ENCODE measurements at places on chromosomes 11 and 22.

DNA sequence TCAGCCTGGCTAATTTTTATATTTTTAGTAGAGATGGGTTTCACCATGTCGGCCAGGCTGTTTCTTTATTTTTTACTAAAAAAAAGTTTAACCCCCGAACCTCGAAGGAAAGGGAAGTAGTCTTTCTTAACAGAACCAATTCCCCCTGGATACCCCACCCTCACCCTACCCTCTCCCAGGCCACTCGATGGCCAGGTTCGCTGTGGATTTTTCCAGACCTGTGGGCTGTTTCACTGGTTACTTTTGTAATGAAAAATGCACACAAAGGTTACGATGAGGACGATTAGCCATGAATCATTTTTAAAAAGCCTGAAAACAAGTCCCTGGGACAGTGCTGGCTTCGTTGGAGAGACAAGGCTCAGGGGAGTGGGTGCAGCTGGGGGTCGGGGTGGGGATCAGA is 2.5 kb downstream of the TSPO start:
- DNase-seq, result no peak

DNA sequence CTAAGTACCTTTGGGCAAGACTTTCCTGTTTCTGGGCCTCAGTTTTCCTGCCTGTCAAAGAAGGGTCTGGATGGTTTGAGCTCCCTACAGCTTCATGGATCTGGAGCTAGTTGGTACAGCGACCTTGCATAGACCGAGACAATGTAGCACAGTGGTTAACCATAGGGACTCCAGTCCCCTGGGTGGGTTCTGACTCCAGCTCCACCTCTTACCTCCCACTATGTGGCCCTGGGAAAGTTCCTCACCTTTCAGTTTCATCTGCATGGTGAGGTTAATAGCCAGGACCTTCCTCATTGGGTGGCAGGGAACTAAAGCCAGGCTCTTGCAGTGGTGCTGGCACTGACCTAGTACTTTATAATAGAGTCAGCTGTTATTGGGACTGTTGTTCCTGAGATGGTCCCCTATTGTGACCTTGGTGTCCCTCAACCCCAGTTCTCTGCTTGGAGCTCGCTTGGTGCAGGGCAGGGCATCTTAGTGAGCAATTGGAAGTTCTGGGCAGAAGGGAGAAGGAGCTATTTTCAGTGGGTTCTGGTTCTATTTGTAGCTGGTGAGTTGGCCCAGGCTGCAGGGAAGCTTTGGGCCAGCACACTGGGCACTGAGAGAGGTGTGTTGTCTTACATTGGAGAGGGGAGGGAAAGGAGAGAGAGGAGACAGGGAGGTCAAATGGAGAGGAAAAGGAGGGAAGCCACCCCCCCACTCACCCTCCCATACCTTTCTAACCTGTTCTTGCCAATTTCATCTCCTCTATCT is 10.7 kb upstream of the MTMR3 start:
- no peak for DNase-seq

DNA sequence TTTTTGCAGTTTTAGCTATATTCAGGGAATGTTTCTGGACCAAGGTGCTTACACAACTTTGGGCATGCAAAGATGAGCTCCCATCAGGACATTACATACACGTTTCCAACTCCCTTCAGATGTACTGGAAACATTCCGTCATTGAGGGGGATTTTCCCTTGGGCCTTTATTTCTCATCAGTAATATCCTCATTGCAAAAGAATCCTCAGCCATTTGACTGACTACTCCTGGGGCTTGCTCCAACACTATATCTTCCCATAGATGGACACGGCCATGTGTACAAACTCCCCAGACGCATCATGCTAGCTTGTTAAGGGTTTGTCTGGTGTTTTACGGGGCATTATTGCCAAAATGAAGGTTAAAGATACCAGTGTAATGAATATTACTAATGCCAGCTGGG is 59.3 kb upstream of the NUP160 start:
- no peak for DNase-seq

DNA sequence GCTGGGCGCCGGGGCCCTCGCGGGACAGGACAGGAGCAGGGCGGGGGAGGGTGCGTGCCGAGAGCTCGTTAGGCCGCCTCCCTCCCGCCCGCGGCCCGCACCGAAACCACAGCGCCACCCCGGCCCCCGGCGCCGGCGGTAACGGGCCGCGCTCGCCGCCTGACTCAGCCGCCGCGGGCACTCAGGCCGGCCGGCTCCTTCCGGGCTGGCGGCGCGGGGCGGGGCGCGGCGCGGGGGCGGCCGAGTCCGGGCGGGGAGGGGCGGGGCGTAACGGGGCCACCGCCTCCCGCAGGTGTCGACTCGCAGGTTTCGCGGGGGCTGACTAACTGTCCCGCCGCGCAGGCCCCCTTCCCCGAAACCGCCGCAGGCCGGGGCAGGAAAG is at the start of gene AP5B1:
TSS of gene AP5B1 (minus strand) at position 207 of the 382 bp plus-strand sequence. CDS start 385 bp downstream, outside the sequence.
- no peak for DNase-seq

DNA sequence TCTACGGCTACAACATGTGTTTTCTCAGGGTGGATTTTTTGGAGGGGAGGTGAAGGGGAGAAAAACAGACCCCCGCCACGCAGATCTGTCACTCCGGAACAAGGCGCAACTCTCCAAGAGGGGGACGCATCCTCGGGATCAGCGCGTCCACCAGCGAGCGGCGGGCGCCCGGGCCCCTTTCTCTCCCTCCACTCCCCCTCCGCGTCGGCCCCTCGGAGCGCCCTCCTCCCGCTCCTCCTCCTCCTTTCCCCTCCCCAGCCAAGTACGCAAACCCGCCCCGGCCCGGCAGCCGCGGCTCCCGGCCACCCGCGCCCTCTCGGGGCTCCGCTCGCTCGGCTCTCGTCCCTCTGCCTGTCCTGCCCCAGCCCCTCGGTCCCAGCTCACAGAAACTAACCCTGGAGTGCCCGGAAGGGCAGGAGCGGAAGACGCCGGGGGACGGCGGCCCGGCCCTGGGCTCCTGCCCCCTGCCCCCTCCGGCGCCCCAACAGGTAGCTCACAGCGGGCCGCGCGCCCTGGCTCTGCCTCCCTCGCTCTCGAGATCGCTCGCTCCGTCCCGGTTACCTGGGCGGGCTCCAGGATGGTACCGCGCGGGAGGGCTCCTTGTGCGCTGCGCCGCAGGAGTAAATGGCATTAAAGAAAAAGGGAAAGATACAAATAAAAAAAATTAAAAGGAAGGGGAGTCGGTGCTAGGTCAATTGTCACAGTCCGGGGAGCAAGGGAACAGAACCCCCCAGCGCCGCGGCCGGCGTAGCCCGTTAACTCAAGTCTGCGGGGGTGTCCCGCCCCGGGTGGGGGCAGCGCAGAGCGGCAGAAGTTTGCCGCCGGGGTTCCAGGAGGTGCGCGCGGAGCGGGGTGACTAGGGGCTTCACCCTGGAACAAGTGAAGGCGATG is 131.4 kb upstream of the C11orf58 start:
- DNase-seq, result no peak

GRCh38 chr22:50218996-50219727 is 18.4 kb downstream of the SELENOO start:
- DNase-seq, result peak; percentile 74

DNA sequence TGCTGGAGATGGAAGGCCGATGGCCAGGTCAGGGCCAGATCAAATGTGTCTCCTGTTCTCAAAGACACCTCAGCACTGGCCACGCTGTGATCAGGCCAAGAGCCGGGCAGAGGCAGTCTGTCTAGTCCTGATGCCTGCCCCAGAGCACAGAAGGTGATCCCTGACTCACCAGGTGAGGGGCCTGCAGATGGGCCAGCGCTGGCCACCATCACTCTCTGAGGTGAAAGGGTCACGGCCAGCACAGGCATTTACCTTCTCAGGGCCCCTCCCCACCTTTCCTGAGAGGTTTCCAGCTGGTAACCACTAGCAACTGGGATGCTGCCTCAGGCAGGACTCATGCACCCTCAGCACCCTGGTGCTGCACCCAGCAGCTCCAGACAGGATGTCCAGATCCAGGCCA is 2.9 kb downstream of the SBF1 start:
- no peak for DNase-seq

DNA sequence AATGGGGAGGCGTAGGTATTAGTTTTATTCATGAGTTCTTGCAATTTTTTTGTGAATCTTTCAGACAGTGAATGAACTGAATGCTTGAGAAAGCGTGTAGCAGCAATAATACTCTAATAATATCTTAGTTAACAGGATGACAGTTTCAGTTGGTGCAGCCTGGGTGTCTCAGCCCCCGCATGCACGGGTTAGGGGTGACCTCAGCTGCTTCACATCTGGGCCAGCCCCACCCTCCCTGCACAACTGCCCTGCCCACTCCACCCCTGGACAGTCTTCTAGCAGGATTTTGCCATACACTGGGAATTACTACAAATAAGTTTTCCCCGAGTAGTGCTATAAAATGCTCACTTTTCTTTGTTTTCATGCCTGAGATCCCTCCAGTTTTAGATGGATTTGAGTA is 83.2 kb downstream of the ST3GAL4 start:
- no peak for DNase-seq

DNA sequence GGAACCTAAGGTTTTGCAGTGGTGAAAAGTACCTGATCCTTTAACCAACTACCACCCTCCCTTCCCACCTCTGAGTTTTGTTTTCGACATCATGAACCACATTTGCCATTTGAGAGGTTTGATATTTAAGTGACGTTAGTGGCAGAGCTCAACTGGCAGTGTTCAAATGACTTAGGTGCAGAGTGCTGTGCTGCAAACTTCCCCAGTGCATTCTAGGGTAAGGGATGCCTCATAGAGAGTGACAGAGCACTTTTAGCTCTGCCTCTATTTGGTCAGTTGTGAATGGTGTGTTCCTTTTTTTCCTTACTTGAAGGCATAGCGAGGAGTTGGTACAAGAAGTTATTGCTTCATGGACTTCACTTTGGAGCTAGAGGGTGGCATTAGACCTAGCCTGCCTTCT is 9.4 kb downstream of the BMAL1 start:
- no peak for DNase-seq

DNA sequence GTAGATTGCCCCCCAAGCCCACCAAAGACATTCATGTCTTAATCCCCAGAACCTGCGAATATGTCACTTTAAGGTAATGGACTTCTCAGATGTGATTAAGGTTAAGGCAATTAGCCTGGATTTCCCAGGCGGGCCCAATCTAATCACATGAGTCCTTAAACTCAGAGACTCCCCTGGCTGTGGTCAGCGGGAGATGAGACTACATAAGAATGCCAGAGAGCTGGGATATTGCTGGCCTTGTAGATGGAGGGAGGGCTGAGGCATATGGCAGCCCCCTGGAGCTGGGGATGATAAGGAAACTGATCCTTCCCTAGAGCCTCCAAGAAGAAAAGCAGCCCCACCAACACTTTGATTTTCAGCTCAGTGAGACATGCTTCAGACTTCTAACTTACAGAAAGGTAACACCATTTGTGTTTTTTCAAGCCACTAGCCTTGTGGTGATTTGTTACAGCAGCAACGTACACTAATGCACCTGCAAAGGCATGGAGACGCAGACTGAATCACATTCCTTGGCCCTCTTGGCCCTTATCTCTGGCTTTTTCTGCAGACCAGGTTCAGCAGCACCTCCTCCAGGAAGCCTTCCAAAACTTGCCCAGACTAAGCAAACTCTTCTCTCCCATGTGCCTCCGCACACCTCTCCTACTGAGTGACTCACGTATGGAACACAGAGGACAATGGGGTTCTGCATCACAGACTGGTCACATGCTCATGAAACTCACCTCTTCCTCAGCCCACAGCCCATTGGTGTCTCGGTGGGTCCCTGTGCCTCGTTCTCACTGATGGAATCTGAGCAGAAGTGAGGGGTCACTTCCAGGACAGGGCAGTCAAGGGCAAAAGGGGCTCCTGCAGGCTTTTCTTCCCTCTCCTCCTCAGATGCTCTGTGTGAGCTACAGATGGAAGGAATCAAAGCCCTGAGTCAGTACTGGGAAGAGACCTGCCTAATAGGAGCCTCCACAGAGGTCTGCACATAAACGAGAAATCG is 86.3 kb upstream of the HMGXB4 start:
- no peak for DNase-seq
